Activated CD4-positive, alpha-beta T cell treated with anti-CD3 and anti-CD28 coated beads, Interleukin-2, amount 50 U/mL, for 4 hours (primary cell): ENCODE measurements at places on chromosomes 6 and 20.

DNA sequence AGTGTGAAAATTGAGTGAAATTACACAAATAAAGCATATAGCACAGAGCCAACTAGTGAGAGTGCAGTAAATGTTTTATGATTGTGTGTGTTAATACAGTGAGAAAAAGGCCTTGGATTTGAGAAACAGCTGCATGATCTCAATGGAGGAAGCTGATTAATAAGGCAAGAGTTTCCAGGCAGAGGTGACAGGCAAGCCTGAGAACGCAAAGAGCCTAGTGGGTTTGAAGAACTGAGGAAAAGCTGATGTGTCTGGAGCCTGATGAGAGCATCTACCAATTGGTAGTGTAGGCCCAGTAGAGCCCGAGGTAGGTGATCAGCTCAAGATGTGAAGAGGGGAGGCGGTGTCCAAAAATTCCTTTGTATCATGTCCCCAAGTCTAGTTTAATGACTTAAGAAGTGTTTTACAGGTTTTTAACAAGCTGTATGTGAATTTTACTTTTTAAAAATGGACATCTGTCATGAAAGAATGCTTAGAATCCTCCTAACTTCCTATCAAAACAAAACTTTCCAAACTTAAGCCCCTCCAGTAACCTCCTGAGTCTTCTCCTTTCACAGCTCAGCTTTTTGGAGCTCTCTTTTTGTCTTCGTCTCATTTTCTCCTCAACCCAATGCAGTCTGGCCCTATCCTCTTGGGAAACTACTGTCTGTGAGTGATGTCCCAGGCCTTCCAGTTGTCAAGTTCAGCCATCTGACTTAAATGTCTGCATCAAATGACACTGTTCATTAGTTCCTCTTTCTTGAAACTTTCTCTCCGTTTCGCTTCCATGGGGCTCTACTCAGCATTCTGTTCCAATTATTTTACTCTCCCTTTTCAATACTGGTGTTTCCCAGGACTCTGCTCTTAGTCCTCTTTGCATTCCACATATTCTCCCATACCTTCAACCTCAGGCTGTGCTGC lies 1.2 kb downstream of the CDC40 start:
- no peak for DNase-seq

- no peak for DNase-seq
Observed at GRCh38 chr6:53761036-53761435, 33.8 kb upstream of the LRRC1 start.

DNA sequence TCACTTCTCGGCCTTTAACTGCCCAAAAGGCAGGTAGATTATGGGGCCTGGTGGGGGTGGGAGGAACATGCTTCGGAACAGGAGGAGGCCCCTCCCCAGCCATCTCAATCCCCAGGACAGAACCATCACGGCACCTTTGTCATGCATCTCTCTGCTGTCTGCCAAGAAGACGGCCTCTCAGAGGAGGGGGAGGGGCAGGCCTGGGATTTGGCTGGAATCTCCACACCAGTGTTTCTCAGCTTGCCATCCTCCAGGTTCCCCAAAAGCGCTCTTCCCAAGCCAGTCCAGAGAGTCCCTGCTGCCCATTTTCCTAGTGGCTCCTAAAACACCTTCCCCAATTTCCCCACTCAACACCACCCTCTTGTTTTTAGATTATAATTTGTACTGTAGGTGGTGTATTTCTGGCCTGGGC lies 2.5 kb upstream of the POU5F1 start:
- DNase-seq, result no peak

- no peak for DNase-seq
Observed at GRCh38 chr20:24437196-24438082, 32.0 kb upstream of the SYNDIG1 start.

DNA sequence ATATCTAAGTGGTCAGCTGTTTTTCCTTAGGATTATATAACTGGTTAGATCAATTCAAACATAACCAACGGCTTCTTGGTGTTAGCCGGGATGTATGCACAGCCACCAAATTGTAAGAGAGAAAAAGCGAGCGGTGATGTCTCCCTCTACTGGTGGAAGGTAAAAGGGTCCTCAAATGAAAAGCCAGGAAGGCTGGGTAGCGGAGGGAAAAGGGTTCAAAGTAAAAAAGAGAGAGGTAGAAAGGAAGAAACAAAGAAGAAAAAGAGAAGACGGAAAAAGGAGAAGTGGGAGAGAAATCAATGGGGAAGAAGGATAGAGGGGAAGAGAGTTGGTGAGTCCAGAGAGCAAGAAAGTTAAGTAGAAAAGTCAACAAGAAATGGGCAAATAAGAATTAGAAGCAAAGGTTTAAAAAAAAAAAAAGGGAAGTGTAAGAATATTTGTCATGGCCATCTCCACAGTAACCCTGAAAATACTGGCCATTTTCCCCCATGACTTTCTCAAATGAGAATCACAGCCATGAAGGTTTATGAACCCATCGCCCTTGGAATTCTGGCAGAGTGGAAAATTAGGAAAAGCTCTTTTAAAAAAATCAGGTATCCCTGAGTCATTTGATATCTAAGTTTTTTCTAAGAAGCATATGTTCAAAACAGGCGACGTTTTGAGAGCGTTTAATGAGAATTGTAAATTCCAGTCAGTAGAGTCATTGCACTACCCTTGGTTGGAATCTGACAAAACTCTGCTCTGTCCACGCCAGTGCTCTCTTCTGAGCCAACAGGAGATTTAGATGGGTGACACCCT lies 155.6 kb upstream of the SNX9 start:
- DNase-seq, result peak; percentile 51

- DNase-seq, result peak; percentile 43
Observed at GRCh38 chr20:32483351-32484224, 101.5 kb downstream of the NOL4L start.

GRCh38 chr20:61810738-61811135 lies 254.9 kb downstream of the TAF4 start:
- DNase-seq, result no peak

DNA sequence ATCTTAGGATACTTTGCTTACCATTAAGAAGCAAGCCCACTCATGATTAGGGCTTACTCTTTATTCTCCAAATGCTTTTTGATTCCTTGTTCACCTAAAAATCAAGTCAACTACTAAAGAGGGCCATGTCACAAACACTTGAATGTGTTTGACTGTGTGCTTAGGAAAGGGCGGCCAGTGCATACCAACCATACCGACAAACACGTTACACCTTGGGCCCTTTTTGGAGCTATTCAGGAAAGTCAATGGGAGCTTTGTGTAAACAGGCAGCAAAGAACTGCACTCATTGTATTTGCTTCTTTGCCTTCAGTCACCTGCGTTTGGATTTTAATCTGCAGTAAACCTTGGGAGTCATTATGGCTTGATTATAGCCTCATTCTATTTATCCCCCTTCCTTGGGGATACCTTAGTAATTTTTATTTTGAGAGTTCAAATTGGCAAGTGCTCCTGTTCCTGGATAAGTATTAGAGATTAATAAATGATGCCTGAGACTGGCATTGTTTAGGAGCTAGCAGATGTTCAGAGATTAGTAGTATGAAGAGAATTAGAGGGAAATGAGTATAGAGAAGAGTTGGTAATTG lies 102.6 kb upstream of the HDGFL1 start:
- DNase-seq, result no peak

DNA sequence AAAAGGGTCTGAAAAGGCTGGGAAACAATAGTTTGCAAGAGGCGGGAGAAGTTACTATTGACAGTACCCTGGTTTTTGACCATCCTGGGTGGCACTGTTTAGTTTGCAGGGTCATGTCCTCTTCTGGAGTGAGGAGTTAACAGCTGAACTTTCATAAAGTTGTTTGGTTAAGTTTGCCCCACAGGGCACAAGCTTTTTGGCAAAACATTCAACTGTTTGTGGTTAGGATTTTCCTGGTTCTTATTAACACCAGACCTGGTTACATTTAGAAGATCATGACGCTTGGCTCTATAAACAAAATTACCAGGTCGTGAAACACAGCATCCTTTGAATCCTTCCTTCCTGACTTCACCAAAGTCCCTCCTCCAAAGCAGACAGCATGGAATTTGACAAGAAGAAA lies 106.1 kb downstream of the RIN2 start:
- DNase-seq, result no peak

DNA sequence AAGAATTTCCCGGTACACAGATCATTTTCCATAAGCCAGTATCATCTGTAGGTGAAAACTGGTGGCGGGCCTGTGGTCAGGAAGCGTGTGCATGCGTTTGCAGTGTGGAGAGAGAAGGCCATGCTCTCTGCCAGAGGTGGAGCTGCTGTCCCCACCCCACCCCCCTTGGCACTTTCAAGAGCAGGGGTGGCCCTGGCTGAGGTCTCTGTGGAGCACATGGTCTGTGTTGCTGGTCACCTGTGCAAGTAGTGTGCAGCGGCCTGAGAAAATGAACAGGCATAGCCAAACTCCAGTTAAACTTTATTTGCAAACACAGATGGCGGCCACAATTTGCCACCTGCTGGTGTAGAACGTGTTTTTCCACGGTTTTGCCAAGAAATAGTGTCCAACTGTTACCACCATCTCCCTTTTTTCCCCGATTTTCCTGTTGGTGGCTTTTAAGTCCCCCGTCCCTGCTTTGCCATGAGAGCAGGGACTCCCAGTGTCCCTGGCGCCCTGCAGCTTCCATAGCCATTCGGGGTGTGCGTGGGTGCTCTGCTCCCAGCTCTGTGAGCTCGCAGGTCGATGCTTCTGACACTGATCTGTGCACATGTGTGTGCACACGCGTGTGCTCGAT lies 2.5 kb downstream of the ADRM1 start:
- no peak for DNase-seq

DNA sequence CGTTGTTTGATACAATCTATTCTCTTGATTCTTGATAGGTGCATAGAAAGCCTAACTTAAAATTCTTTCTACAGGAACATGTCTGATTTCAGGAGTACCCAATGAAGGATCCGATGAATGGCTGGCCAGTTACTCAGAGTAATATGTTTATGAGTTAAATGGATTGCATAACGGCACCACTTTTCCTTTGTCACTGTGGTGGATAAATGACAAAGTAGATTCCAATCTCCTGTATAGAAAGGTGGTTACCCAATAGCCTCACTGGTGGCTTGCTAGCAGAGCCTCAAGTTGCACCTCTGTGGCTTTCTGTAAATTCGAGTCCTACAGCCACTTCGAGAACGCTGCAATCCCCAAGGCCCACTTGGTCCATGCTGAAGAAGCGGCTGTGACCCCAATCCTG lies 28.4 kb downstream of the LHFPL5 start:
- DNase-seq, result no peak

- DNase-seq, result no peak
Observed at GRCh38 chr20:53921443-53921973, 148.9 kb downstream of the BCAS1 start.

DNA sequence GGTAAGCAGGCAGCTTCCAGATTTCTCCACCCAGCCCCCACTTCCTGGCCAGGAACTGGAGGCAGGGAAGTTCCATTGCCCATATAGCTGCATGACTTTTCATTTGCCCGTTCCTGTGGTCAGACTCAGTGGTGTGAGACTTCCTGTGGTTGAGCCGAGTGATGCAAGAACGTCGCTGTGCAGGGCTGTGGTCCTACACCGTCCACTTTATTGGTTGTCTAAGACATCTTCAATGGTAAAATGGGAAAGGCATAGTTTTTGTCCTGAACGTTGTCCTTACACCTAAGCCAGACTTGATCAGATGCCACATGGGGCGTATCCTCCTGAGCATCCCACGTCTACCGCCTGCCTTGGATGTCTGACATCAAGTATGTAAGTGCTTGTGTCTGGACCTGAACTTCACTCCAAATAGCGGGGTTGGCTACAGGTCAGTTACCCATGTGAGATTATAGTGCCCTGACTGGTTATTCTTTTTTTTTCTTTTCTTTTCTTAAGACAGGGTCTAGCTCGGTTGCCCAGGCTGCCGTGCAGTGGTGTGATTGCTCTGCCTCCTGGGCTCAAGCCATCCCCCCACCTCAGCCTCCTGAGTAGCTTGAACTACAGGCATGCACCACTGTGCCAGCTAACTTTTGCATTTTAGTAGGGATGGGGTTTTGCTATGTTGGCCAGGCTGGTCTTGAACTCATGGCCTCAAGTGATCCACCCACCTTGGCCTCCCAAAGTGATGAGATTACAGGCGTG lies 25.9 kb upstream of the GTSF1L start:
- no peak for DNase-seq

DNA sequence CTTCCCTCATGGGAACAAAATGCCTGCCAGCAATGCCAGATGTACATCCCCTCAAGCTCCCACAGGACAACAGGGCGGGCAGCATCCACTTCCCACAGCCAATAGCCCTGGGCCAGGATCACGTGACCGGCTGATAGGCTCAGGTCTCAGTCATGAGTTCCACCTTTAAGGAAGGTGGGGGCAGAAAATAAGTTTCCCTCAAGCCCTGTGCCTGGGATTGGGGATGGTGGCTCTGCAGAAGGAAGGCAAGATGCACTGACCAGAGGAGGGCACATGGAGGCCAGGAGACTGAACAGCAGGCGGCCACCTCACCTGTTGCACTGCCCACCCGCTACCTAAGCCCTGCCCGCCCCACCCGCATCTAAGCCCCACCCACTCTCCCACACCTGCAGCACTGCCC lies 149.1 kb downstream of the BMP7 start:
- DNase-seq, result no peak

DNA sequence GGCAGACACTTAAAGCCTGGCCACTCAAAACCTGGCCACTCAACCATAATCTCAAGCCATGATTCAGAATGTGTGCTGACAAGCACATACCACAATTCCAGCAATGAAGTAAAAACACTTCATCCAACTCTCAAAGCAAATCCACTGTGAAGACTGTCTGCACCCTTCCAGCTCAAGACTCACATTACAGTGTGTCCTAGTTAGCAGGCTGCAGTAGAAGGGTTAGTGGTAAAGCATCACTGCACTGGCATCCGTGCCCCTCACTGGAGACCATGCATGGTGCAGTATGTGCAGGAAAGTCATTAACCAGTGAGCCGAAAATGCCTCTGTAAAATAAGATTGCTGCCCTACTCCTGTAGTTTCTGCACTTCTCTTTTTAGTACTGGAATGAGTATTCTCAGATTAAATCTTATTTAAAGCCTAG lies 43.4 kb downstream of the SLC23A2 start:
- DNase-seq, result no peak

DNA sequence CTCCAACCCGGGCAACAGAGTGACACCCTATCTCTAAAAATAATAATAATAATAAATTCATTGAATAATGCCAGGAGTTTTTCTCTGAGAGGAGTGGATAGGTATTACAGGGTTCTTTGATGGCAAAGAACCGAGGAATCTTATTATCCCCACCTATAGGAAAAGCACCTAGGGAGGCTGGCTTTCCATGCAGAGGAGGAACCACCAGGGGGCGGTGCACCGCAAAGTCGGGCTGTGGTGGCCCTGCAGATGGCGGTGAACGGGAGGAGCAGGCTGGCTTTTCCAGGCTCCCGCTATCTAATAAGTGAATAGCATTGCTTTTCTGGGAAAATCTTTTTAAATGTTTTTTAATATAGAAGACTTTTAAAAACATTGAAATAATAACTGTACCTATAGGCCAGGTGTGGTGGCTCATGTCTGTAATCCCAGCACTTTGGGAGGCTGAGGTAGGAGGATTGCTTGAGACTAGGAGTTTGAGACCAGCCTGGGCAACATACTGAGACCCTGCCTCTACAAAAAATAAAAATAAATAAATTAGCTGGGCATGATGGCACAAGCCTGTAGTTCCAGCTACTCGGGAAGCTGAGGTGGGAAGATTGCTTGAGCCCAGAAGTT lies 864.2 kb downstream of the KIF16B start:
- no peak for DNase-seq

GRCh38 chr6:70412252-70413113 lies 825 bp upstream of the FAM135A start:
- no peak for DNase-seq
